ENCODE measurements at places on chromosomes 5 and 9.

DNA sequence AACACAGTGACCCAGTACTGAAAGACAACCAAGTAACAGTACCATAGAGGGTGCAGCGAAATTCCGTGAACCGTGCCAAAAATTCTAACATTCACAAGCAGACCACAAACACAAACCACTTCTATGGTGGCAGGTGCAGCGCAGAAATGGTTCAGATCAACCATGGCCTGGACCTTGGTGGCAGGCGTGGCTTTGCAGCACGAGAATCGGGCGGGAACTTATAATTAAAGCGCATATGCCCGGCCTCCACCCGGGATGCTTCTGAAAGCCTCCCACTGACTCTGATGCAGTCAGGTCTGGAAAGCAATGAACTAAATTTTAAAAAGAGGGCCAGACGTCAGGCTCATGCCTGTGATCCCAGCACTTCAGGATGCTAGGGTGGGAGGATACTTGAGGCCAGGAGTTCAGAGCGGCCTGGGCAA lies 68.0 kb upstream of the TBC1D9B start:
- DNase-seq = no peak

- DNase-seq = no peak
These were observed 1187.8 kb downstream of the CDH9 start for GRCh38 chr5:25850581-25850980.

DNA sequence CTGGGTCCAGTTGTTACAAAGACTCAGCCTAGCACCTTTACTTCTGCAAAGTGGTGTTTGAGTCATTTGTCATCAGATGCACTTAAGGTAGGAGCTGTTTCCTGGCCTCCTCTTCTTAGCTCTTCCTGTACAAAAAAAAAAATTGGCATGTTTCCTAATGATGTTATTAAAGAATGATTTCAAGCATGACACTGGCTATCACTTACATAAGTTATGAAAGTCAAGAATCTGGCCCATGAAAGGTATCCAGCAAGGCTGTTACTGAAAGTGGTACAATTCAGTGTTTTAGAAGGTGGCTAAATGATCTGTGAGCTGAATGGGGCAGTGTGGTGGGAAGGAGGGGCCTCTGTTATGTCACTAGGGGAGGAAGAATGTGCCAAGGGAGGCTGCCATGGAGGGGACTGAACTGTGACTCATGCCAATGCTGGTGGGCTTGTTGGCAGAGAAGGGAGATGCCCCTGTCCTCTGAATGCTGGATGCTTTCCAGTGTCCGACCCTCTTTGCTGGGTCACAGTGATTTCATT lies 175.1 kb upstream of the MAP1B start:
- DNase-seq = peak; percentile 2

GRCh38 chr5:121462441-121462840 lies 389.2 kb upstream of the FTMT start:
- no peak for DNase-seq

DNA sequence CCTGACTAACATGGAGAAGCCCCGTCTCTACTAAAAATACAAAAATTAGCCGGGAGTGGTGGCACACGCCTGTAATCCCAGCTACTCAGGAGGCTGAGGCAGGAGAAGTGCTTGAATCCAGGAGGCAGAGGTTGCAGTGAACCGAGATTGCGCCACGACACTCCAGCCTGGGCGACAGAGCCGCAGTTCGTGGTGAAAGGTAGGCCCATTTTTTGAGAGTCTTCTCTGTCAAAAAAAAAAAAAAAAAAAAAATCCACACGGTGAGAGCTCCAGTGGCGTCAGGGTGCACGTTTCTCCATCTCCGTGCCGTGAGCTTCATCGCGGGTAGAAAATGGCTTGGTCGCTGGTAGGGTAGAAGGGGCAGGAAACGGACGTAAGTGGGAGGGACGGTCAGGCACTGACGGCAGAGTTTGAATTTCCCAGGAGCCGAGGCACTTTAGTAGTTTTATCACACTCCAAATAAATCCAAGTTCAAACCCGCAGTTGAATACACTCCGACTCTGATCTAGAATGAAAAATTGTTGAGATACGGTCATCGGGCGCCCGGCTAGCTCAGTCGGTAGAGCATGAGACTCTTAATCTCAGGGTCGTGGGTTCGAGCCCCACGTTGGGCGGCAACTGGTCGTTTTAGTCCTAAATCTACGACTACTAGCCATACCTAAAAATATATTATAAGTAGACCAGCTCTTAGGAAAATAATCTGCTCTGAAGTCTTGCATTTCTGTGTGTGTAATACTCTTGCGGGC lies 2.4 kb upstream of the TRIM7 start:
- DNase-seq = no peak

GRCh38 chr9:5866272-5866671 lies 24.4 kb upstream of the MLANA start:
- DNase-seq = no peak

DNA sequence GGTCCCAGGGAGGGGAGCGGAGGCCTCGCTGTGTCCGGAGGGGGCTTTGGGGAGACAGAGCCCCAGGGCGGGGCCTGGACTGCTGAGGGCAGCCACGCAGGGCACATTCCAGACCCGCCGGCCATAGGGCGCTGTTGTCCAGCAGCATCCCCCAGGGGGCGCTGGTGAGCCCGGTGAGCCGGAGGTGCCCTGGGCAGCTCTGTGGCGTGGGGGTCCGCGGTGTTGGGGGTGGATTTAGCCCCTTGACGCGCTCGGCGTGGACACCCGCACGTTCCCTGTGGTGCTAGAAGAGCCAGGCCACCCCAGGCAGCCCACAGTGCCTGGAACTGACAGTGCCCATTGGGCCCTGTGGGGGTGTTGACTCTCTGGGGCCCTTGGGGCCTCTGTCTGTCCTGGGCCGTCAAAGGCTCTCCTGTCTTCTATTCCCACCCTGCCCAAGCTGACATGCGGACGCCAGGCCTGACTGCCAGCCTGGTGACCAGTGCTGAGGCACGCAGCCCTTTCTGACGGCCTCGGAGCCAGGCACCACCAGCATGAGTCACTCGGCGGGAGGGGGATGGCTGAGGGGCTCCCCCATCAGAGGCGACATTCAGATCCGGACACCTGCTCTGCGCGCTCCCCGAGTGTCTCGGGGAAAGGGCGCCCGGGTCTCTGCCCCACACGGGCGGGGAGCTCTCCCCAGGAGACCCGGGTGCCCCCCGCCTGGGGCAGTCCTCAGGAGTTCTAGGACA lies 23.9 kb downstream of the TPPP start:
- DNase-seq = no peak

GRCh38 chr5:44532981-44533380 lies 143.8 kb upstream of the FGF10 start:
- no peak for DNase-seq

DNA sequence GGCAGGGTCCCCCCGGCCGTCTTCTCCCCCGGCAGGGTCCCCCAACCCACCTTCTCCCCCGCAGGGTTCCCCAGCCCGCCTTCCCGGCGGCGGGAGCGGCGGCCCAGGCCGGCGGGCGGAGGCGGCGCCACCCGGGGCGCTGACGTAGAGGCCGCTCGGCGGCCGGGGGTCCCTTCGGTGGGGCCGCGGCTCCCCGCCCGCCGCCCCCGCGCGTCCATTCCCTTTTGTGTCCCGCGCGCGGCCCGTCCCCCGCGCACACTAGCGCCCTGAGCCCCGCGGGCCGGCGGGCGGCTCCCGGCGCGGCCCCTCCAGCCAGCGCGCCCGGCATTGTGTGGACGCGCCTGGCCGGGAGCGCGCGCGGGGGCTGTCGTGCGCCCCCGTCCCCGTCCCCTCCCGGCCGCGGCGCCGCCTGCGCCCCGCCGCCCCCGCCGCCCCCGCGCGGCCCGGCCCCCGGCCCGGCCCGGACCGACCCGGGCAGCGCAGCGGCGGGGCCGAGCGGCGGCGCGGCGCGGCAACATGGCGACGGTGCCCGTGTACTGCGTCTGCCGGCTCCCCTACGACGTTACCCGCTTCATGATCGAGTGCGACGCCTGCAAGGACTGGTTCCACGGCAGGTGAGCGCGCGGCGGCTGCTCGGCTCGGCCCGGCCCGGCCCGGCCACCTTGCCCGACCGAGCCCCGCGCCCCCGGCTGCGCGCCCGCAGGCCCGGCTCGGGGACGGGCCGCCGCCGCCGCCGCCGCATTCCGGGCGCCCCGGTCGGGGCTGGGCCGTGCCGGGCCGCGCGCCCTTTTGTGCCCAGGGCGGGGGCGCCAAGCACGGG lies at the start of gene PHF2:
Gene PHF2, plus strand, starts transcription at position 327 of the 820 bp plus-strand sequence. Its CDS starts 190 bp downstream, at position 517.
- DNase-seq = no peak

- peak; percentile 61 for DNase-seq
These were observed 270.2 kb downstream of the PSAT1 start for GRCh38 chr9:78566948-78567675.

DNA sequence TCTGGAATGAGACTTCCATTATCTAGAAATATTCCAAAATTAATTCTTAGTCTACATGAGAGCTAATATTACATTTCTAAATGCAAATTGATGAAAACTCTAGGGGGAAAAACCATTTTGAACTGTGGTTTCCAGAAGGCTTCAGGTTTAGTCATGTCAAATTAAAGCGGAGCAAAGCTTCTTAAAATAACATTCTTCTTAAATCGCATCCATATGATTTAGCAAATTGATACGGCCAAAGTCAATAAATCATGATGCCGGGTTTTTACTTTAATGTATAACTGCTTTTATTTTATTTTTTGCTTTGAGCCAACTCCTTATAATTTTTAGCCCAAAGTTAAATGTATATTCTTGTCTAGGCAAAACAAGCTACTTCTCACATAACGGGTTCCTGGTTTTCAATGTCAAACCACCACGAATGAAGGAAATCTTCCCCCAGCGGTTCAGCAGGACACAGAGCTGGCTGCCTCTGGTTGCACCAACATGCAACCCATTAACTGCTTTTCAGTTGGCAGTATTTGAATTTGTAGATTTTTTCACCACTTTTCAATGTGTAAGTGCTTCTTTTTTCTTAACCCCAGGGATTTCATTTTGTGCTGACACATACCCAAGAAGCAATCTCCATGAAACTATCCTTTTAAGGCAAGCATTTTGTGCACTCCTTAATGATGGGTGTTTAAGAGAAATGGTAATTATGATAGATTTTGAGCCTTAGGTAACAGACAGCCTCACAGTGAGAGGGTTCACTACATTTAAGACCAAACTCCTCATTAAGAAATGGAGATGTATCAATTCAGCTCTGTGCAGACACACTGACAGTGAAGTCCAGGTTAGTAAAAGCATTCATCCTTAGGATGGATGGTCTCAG lies 35.5 kb downstream of the EFNA5 start:
- DNase-seq = no peak

GRCh38 chr5:31531543-31531887 lies 378 bp downstream of the DROSHA start:
- no peak for DNase-seq

DNA sequence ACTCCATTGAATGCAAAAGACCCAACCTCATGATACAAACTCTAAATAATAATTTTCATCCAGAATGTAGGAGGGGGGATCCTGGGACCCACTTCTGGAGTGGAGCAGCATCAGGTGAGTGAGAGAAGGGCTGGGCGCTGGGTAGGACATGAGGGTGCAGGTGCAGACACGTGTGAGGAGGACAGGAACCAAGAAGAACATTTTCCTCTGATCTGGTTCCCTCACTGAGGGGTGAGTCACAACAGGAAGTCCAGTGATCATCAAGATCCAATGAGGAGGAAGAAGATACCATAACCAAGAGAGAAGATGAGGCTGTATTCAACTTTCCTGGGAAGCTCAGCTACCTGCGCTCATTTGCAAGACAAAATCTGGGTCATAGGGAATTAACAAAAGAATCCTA lies 57.4 kb downstream of the SFXN1 start:
- DNase-seq = no peak

GRCh38 chr5:144144956-144145751 lies 25.3 kb downstream of the YIPF5 start:
- no peak for DNase-seq

- DNase-seq = no peak
These were observed 140.2 kb downstream of the HSD17B3 start for GRCh38 chr9:96161819-96162218.

GRCh38 chr5:115586525-115587146 lies 15.6 kb downstream of the TICAM2 start:
- DNase-seq = no peak

- DNase-seq = no peak
These were observed 160.9 kb downstream of the SH3GL2 start for GRCh38 chr9:17739736-17740135.

GRCh38 chr9:76530458-76531110 lies 71.6 kb downstream of the GCNT1 start:
- DNase-seq = no peak

DNA sequence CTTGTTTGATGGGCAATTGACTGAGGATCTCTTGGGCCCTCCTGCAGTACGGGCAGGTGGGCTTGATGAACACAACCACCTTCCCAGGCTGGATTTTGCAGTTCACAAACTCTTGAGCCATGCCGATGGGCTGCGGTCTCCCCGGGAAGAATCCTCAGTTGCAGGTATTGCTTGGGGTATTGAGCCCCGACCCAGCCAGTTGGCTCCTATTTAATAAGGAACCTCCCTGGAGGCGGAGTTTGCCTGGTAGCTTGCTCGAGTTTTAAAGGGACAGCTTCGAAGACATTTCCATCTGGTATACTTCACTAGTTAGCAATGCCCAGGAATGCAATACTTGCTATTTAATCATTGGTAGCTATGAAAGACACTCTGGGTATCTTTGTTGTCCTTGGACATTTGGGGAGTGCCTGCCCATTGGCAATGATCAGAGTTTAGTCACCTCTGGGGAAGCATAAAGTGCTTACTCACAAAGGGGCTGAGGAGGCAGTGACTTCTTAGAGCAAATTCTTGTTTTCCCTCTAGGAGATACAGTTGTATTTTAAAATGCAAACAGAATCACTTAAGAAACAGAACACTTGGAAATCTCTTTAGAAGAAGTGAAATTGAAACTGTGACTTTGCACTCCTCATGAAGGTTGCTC lies at the start of gene GLRX:
Gene GLRX, minus strand, starts transcription at position 185 of the 640 bp plus-strand sequence. Its CDS starts 64 bp downstream, at position 121.
- peak; percentile 79 for DNase-seq

DNA sequence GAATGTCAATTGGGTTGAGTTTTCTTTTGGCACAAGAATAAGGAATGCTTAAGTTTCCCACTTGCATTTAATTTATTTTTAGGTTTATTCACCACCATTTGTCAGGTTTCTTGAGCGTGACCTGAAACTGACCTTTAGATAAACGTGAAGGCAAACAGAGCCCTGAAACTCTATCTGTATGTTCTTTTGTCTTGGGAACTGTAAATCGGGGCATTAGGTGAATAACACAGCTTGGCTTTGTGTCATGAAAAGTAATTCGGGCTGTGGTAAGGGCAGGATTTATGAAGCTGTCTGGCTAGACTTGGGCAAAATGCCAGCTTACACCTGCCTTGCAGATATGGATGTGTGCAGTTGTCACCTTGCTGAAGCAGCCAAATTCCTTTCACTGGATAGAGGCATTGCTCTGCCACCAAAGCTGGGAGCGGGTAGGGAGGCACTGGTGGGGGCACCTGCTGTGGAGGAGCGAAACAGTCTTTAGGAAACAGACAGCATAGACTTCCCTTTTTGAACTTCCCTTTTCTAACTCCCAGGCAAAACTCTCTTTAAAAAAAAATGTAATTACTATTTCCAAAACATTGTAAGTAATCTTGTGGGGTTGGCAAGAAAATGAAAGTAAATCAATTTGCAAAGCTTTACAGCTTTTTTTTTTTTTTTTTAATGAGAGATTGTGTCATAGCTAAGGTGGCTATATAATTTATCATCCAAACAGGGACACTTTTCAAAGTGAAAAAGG lies 545.2 kb downstream of the CSNK1G3 start:
- peak; percentile 21 for DNase-seq

GRCh38 chr9:114166614-114167572 lies 11.6 kb downstream of the COL27A1 start:
- no peak for DNase-seq

Measured in kidney epithelial cell (primary cell).